Upper lobe of right lung (tissue), 1 donor: ENCODE measurements at places on chromosomes 11 and 22. TPM values are rescaled to one million over a fixed set of nuclear protein-coding genes. Genes with fewer than 3 reads are reported as not detected.

DNA sequence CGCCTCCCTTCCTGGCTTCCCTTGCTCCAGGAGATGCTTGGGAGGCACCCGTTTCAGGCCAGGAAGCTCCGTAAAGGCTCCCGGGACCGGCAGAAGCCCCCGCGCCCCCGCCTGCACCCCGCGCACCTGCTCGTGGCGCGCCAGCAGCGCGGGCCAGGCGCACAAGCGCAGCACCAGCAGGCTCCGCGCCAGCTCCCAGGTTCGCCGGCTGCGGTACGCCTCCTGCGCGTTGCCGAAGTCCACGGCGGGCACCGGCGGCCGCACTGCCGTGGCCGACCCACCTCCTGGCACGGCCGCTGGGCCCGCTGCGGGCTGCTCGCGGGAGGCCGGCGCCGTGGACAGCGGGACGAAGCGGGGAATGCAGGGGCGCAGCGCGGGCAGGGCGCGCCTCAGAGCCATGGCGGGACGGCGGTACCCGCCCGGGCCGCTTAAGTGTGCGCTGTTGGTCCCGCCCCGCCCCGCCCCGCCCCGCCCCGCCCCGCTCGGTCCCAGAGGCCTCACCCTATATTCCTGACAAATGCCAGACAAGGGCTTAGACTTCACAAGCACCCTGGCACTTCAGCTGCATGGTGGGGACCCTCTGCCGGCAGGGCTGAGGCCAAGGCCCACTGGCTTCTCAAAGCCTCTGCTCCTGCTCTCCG is at the start of gene PRODH:
PRODH (minus strand) TSS at position 405 of the 641 bp plus-strand sequence; CDS start at position 399, 6 bp downstream.
- H3K4me3 ChIP-seq: no peak within 1 kb of the TSS
- H3K4me1 ChIP-seq: no peaks in the 10 kb centered on the region
- H3K27me3 ChIP-seq: no peaks in the 10 kb centered on the region
- H3K27ac ChIP-seq: no peak within 1 kb of the TSS
- DNase-seq: no peak

GRCh38 chr11:91163619-91164451 is 941.0 kb upstream of the CHORDC1 start:
- H3K27ac ChIP-seq: no peak overlapping the region
- H3K4me3 ChIP-seq: no peak overlapping the region
- no peak for DNase-seq
- H3K36me3 ChIP-seq: no peaks in the 10 kb centered on the region

DNA sequence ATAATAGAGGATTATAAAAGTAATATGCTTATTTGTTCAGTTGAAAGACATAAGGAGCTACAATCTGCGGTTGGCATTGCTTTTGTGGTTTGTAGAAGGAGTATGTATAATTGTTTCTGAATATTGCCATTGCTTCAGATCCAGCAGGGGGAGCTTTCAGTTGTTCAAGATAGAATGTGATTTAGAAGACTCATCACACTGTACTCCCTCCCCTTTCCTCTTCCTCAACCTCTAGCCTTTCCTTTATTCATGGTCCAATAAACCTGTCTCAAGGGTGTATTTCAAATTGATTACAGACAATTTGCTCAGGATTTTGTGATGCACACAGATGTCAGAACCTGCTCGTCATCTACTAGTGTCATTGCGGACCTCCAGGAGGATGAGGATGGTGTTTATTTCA is 9.8 kb downstream of the PRMT3 start:
- no peak for DNase-seq
- H3K27me3 ChIP-seq: no peaks in the 10 kb centered on the region
- H3K27ac ChIP-seq: no peak overlapping the region
- no peaks in the 10 kb centered on the region for H3K4me1 ChIP-seq
- peaks cover 69% of the 10 kb centered on the region for H3K36me3 ChIP-seq
- no peak overlapping the region for H3K4me3 ChIP-seq

GRCh38 chr11:83692675-83693074 is 406.5 kb upstream of the CCDC90B start:
- H3K27ac ChIP-seq: no peak overlapping the region
- H3K4me3 ChIP-seq: no peak overlapping the region
- H3K4me1 ChIP-seq: no peaks in the 10 kb centered on the region
- no peaks in the 10 kb centered on the region for H3K36me3 ChIP-seq
- no peaks in the 10 kb centered on the region for H3K27me3 ChIP-seq

GRCh38 chr22:35864545-35865165 is 147.0 kb downstream of the APOL5 start:
- H3K4me1 ChIP-seq: peaks cover 6% of the 10 kb centered on the region
- H3K4me3 ChIP-seq: no peak overlapping the region
- no peak for DNase-seq
- no peak overlapping the region for H3K27ac ChIP-seq

GRCh38 chr22:42301742-42302102 is 31.3 kb upstream of the TCF20 start:
- H3K4me3 ChIP-seq: no peak overlapping the region
- H3K27ac ChIP-seq: no peak overlapping the region
- no peaks in the 10 kb centered on the region for H3K27me3 ChIP-seq

CDC42EP1 gene
- 73.9 TPM for total RNA-seq

ATG2A gene
- 23.2 TPM for total RNA-seq

NLRP6 gene
- total RNA-seq: 1.7 TPM

ANO5 gene
- total RNA-seq: 5.9 TPM
